A549 treated with dexamethasone at 1 μM for 4 hours (cell line): ENCODE measurements at places on chromosomes 2 and 18. TPM values are rescaled to one million over a fixed set of nuclear protein-coding genes. Genes with fewer than 3 reads are reported as not detected.

Gene ERFE
- total RNA-seq: 4.8 to 7.9 TPM (median 7.4 TPM) in 5 replicates

Gene SLC9A4
- total RNA-seq: not detected in 5 replicates

Gene CCDC121
- total RNA-seq: 3.5 to 4.8 TPM (median 3.8 TPM) in 5 replicates

Gene ZNF407
- 2.3 to 3.4 TPM (median 2.9 TPM) in 5 replicates for total RNA-seq

Gene OTX1
- total RNA-seq: 3.0 to 4.5 TPM (median 4.3 TPM) in 5 replicates

Gene ANKRD30BL
- not detected in 5 replicates for total RNA-seq

Gene HOXD4
- 0.10 to 0.46 TPM (median 0.38 TPM) in 5 replicates for total RNA-seq

Gene ZNF532
- total RNA-seq: 19.9 to 28.6 TPM (median 24.8 TPM) in 5 replicates

Gene DNER
- total RNA-seq: 9.1 to 14.0 TPM (median 10.9 TPM) in 5 replicates

Gene UGT1A3
- 0.06 to 0.18 TPM (median 0.11 TPM) in 3 of 5 replicates, not detected in the others for total RNA-seq

Gene GREB1L
- total RNA-seq: 3.5 to 7.5 TPM (median 5.3 TPM) in 5 replicates

Gene MC5R
- total RNA-seq: not detected in 5 replicates

Gene GKN1
- 0.24 to 0.56 TPM (median 0.41 TPM) in 5 replicates for total RNA-seq

Gene RBM45
- total RNA-seq: 10.6 to 12.6 TPM (median 12.1 TPM) in 5 replicates

Gene C1QL2
- total RNA-seq: 0.30 to 0.86 TPM (median 0.67 TPM) in 5 replicates

Gene SAP130
- total RNA-seq: 10.8 to 14.5 TPM (median 13.2 TPM) in 5 replicates

Gene NT5DC4
- total RNA-seq: 0.05 TPM in 1 of 5 replicates, not detected in the others

Gene DNMT3A
- total RNA-seq: 5.7 to 8.5 TPM (median 7.9 TPM) in 5 replicates

Gene ASPRV1
- 0.18 to 0.44 TPM (median 0.30 TPM) in 5 replicates for total RNA-seq

Gene MFF
- 103 to 117 TPM (median 107 TPM) in 5 replicates for total RNA-seq

Gene ALPG
- total RNA-seq: 0.37 to 0.74 TPM (median 0.49 TPM) in 5 replicates

Gene MEIS1
- 1.4 to 2.4 TPM (median 1.8 TPM) in 5 replicates for total RNA-seq

Gene SCG2
- total RNA-seq: 1.0 to 1.5 TPM (median 1.2 TPM) in 5 replicates

Gene ATP6V1B1
- total RNA-seq: 1.2 to 2.4 TPM (median 1.8 TPM) in 5 replicates
